ENCODE measurements at places on chromosomes 6 and 20. TPM values are rescaled to one million over a fixed set of nuclear protein-coding genes. Genes with fewer than 3 reads are reported as not detected.

DNA sequence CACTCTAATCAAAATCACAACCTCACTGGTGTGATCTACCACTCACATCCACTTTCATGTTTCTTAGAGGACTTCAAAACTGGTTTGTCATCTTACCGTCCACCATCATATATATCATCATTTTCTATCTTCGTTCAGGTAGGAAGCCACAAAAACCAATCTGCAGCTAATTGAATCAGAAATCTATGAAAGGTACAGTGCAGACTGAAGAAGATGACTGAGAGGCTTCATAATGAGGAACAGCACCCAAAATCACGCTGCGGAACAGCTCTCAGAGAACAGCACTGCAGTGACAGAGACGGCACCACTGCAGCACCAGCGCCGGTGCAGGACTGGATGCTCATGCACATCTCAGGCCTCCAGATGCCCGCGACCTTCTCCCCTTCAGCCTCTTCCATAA, 13.0 kb downstream of the GMDS start:
- peaks cover 47% of the 10 kb centered on the region for H3K4me1 ChIP-seq
- H3K4me3 ChIP-seq: no peak overlapping the region
- H3K36me3 ChIP-seq: no peaks in the 10 kb centered on the region
- no peak for DNase-seq

- H3K27me3 ChIP-seq: peaks cover 20% of the 10 kb centered on the region
- no peak overlapping the region for H3K27ac ChIP-seq
- DNase-seq: no peak
- H3K4me3 ChIP-seq: no peak overlapping the region
- H3K36me3 ChIP-seq: no peaks in the 10 kb centered on the region
- peaks cover 20% of the 10 kb centered on the region for H3K4me1 ChIP-seq
These were observed 713.0 kb downstream of the EPM2A start for GRCh38 chr6:145022199-145022796.

DNA sequence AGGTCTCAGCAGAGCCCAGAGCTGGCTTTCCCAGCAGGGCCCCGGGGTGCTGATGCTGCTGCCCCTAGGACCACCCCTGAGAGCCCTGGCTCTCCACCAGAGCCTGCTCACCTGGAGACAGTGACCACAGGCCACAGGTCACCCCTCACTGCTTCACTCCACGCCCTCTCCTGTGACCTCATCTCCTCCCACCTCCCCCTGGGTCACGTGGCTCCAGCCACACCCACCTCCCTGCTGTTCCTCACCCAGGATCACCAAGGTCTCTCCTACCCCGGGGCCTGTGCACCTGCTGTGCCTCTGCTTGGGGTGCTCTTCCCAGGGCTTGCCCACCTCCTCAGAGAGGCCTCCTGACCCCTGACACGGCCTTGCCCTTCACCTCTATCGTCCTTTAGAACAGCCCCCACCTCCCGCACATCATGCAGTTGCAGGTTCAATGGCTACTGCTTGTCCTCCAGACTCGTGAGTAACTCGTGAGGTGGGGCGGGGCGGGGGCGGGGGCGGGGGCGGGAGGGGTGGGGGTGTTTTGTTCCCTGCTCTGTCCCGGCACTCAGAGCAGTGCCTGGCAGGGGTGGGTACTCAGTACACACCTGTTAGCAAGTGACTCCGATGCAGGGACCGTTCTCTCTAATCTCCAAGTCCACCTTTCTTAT, 468.0 kb downstream of the PREX1 start:
- no peaks in the 10 kb centered on the region for H3K36me3 ChIP-seq
- no peak overlapping the region for H3K27ac ChIP-seq
- no peaks in the 10 kb centered on the region for H3K4me1 ChIP-seq
- no peak for DNase-seq

The FERMT1 gene
- total RNA-seq: 0.37 TPM

GRCh38 chr6:15769511-15770018, 106.7 kb upstream of the DTNBP1 start:
- H3K36me3 ChIP-seq: peaks cover 5% of the 10 kb centered on the region
- no peak overlapping the region for H3K4me3 ChIP-seq
- DNase-seq: no peak
- peaks cover 6% of the 10 kb centered on the region for H3K27me3 ChIP-seq

The ARFGEF3 gene
- 0.76 TPM for total RNA-seq

GRCh38 chr6:34462551-34462971, 3.3 kb upstream of the PACSIN1 start:
- no peaks in the 10 kb centered on the region for H3K36me3 ChIP-seq
- H3K4me1 ChIP-seq: peaks cover 7% of the 10 kb centered on the region
- H3K27me3 ChIP-seq: peaks cover 15% of the 10 kb centered on the region
- no peak for DNase-seq

The ECI2 gene
- total RNA-seq: 41.6 TPM

GRCh38 chr6:113591896-113592827, 265.0 kb upstream of the MARCKS start:
- no peak overlapping the region for H3K27ac ChIP-seq

The ADGRG6 gene
- total RNA-seq: 1.5 TPM

The JARID2 gene
- 37.9 TPM for total RNA-seq

The TSHZ2 gene
- 56.7 TPM for total RNA-seq

The CALHM4 gene
- total RNA-seq: not detected

DNA sequence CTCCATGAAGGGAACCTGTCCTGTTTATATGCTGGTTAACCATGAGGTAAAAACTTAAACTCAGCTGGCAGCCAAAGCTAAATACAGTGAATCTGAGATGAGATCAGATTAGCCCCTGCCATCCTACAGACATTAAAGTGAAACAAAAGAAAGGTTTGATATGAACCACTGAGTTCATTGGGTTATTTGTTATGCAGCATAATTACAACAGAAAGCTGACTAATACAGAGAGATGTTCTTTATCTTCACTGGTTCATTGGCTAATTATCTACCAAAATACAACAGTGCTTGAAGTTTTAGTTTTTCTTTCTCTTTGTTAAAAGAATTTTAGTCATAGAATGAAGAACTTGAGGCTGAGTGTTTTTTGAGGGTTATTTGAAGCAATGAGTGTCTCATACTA, 307.6 kb upstream of the FERMT1 start:
- no peaks in the 10 kb centered on the region for H3K27me3 ChIP-seq
- no peak for DNase-seq
- H3K27ac ChIP-seq: no peak overlapping the region
- H3K4me3 ChIP-seq: no peak overlapping the region

The SAYSD1 gene
- 21.0 TPM for total RNA-seq

The PRKN gene
- total RNA-seq: 2.8 TPM

The C20orf202 gene
- 0.19 TPM for total RNA-seq

GRCh38 chr6:76495909-76496308, 423.4 kb upstream of the IMPG1 start:
- no peak overlapping the region for H3K4me3 ChIP-seq
- no peak for DNase-seq
- H3K27me3 ChIP-seq: no peaks in the 10 kb centered on the region
- H3K27ac ChIP-seq: no peak overlapping the region
- H3K36me3 ChIP-seq: peaks cover 3% of the 10 kb centered on the region

- no peaks in the 10 kb centered on the region for H3K27me3 ChIP-seq
- H3K27ac ChIP-seq: no peak overlapping the region
- H3K4me3 ChIP-seq: no peak overlapping the region
These were observed 62.9 kb downstream of the WDR27 start for GRCh38 chr6:169638915-169639314.

DNA sequence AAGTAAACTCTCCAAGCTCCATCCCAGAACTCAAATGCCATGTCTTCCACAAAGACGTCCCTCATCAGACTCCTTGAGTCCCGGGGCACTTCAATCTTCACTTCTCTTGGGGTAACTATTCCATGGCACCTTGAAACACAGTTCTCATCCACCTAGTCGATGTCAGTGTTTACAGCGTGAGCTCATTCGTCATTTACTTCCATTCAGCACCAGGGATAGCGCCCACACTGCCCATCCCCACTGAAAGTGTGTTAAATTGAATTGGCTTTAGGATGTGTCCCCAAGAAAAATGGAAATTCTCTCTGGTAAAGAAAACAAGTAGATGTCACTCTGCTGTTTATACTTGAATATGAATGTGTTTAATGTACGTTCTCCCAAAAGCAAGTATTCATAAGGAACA, 31.3 kb downstream of the KCNK15 start:
- H3K4me1 ChIP-seq: no peaks in the 10 kb centered on the region
- peaks cover 11% of the 10 kb centered on the region for H3K27me3 ChIP-seq
- H3K36me3 ChIP-seq: no peaks in the 10 kb centered on the region
- no peak overlapping the region for H3K27ac ChIP-seq
- no peak overlapping the region for H3K4me3 ChIP-seq

- H3K27me3 ChIP-seq: no peaks in the 10 kb centered on the region
- H3K27ac ChIP-seq: peak overlapping the region; percentile 92
- DNase-seq: no peak
- H3K4me3 ChIP-seq: peak overlapping the region; percentile 99
These were observed 6.4 kb downstream of the FYN start for GRCh38 chr6:111866857-111867256.

The IL17A gene
- 2.8 TPM for total RNA-seq

GRCh38 chr6:125201961-125202729, 48.6 kb downstream of the TPD52L1 start:
- peaks cover 9% of the 10 kb centered on the region for H3K27me3 ChIP-seq
- no peak overlapping the region for H3K27ac ChIP-seq
- H3K4me3 ChIP-seq: no peak overlapping the region
- no peaks in the 10 kb centered on the region for H3K4me1 ChIP-seq

The TRIM31 gene
- 0.12 TPM for total RNA-seq

GRCh38 chr6:20630617-20631548, 96.6 kb downstream of the CDKAL1 start:
- no peaks in the 10 kb centered on the region for H3K27me3 ChIP-seq
- peak overlapping the region; percentile 3 for H3K27ac ChIP-seq
- peak overlapping the region; percentile 16 for H3K4me3 ChIP-seq
- peaks cover 2% of the 10 kb centered on the region for H3K36me3 ChIP-seq
- peak; percentile 38 for DNase-seq

The ZSCAN23 gene
- 2.5 TPM for total RNA-seq

DNA sequence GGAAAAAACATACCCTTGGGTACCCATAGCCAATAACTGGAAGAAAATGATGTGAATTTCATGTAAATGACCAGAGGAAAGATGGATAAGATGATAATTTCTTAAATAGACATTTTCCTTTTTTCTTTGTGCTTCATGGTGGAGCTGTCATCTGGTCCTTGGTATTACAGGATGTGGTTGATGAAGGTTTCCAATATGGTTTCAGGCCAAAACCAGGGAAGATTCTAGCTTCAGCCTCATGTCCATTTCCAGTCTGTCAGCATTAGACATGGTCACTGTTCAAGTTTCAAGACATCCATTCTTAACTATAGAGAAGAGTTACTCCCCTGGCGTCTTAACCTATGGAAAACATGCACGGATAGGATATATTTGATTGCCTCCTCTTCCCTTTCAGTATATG, 63.6 kb downstream of the SSR1 start:
- no peaks in the 10 kb centered on the region for H3K27me3 ChIP-seq
- no peak for DNase-seq
- H3K27ac ChIP-seq: no peak overlapping the region
- H3K4me1 ChIP-seq: no peaks in the 10 kb centered on the region
- no peak overlapping the region for H3K4me3 ChIP-seq

- H3K36me3 ChIP-seq: peaks cover 2% of the 10 kb centered on the region
- no peak overlapping the region for H3K4me3 ChIP-seq
- no peaks in the 10 kb centered on the region for H3K27me3 ChIP-seq
- no peaks in the 10 kb centered on the region for H3K4me1 ChIP-seq
- no peak for DNase-seq
These were observed 272.2 kb upstream of the FLRT3 start for GRCh38 chr20:14609328-14610221.

The HRH3 gene
- total RNA-seq: not detected

DNA sequence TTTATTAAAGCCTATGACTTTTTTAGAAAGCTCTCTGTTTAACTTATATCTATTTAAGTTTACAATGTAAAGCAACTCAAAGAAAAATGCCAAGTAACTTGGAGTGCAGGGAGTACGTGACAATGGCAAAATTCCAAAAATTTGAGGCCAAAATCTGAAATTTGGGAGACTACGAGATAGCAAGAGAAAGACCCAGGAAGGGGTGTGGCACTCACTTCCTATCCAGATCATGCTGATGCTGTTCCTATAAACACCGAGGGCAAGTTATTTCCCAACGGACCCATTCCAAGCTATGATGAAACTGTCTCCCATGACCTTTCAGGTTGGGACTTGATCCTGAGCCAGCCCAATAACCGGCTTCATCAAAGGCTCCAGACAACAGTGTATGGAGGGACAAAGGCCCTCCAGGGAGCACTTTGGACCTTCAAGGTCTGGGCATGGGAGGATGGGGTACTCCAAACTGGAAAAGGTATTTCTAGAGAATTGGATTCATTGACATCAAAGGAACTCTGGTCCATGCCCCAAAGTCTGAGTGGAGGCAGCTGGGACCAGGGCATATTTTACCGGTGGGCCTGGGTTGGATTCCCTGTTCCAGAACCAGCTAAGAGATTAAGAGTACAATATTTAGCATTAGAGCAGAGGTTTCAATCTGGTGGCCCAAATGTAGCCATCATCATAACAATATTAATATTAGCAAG, 15.7 kb upstream of the SLC13A3 start:
- no peak overlapping the region for H3K4me3 ChIP-seq
- no peaks in the 10 kb centered on the region for H3K27me3 ChIP-seq
- H3K4me1 ChIP-seq: no peaks in the 10 kb centered on the region
- H3K27ac ChIP-seq: no peak overlapping the region
- no peak for DNase-seq

GRCh38 chr6:37340639-37340943, 13.2 kb upstream of the RNF8 start:
- H3K27me3 ChIP-seq: peaks cover 28% of the 10 kb centered on the region
- H3K4me3 ChIP-seq: no peak overlapping the region
- H3K4me1 ChIP-seq: peaks cover 6% of the 10 kb centered on the region
- DNase-seq: no peak
- H3K36me3 ChIP-seq: no peaks in the 10 kb centered on the region

DNA sequence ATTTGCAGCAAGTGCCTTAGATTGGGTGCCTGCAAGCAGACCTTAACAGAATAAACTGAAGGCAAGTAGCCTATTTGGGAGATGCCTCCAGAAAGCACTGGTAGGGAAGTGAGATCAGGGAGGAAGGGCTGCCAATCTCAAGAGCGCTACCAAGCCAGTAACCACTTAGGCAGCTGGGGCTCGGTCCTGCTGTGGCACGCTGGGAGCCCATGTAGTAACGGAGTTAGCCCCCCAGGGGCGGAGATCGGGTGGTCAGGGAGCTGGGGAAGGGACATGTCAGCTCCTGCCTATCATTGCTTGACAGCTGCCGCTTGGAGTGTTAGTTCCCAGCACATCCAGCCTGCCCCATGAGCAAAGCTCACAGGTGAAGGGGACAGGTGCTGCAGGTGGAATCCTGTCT, 127.0 kb downstream of the CEBPB start:
- H3K27ac ChIP-seq: no peak overlapping the region
- no peak overlapping the region for H3K4me3 ChIP-seq
- DNase-seq: no peak
- H3K27me3 ChIP-seq: peaks cover 51% of the 10 kb centered on the region
- H3K36me3 ChIP-seq: peaks cover 4% of the 10 kb centered on the region
- H3K4me1 ChIP-seq: peaks cover 33% of the 10 kb centered on the region

DNA sequence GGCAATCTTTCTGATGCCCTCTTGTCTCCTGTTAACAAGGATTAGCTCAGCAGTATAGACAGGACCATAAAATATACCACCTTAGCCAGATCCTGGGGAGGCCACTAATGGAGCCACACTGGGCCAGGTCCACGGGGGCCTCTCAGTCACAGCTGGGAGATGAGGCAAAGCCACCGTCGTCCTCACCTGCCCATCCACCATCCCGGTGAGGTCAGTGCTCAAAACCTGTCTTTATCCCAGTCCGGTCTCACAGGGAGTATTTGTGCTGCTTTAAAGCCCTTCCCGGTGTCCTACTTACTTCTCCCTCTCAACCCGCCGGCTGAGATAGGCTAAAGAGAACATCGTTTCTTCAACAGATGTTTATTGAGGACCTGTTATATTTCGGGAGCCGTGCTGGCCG, 104.3 kb downstream of the EDN3 start:
- H3K27me3 ChIP-seq: no peaks in the 10 kb centered on the region
- no peak overlapping the region for H3K27ac ChIP-seq
- H3K4me3 ChIP-seq: no peak overlapping the region
- no peaks in the 10 kb centered on the region for H3K4me1 ChIP-seq
